ENCODE measurements at places on chromosomes 6 and 20.

DNA sequence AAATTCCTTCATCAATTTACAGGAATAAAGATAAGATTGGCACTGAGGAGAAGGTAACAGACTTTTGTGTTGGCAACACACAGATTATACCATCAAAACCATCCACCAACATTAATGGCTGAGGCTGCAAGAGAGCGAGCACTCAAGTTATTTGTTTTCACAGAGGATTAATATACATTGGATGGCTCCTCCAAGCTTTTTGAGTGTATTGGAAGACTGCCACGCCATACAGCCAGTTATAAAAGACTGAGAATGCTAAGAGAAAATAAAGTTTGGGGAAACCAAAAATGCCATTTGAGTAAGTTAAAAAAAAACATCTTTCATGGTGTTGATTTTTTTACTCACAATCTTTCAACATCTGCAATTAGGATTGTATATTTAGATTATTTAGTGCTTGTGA, 973.8 kb upstream of the SLC35B3 start:
- DNase-seq, result no peak

DNA sequence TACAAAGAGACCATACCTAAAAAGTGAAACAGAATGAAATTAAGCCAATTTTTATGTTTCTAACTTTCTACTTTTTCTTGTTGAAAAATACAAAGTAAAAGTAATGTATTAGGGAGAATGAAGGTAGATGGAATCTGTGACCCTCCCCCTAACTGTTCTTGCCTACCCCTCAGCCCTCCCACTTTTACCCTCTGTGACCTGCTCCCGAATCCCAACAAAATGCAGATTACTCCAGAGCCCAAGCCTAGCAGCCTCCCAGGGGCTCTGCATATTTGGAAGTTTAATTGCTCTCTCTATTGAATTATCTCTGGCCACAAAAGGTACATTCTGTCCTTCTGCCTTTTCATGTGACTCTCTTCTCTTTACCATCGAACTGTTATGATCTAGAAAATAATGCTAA, 201.5 kb downstream of the PKHD1 start:
- no peak for DNase-seq

DNA sequence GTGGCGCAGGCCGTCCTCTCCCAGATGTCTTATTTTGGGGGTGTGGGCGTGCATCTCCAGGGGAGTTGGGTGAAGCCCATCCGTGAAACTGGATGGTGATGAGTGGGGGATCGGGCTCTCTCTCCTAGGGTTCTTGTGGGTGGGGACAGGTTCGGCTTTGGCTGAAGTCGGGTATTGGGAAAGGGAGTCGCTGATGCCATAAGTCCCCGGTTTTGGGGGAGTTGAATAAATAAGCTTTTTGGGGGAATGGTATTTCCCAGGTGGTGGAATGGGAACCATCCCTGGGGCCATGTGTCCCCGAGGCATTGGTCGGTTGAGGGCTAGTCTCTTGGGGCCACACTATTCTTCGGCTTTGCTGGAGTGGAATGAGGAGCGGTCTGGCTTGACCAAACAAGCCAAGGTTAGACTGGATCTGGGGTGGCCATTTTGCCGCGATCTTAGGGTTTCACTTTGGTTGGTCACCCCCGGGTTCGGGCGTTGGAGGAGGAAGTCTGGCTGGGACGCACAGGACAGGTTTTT, 481 bp downstream of the ZNF133 start:
- peak; percentile 30 for DNase-seq

DNA sequence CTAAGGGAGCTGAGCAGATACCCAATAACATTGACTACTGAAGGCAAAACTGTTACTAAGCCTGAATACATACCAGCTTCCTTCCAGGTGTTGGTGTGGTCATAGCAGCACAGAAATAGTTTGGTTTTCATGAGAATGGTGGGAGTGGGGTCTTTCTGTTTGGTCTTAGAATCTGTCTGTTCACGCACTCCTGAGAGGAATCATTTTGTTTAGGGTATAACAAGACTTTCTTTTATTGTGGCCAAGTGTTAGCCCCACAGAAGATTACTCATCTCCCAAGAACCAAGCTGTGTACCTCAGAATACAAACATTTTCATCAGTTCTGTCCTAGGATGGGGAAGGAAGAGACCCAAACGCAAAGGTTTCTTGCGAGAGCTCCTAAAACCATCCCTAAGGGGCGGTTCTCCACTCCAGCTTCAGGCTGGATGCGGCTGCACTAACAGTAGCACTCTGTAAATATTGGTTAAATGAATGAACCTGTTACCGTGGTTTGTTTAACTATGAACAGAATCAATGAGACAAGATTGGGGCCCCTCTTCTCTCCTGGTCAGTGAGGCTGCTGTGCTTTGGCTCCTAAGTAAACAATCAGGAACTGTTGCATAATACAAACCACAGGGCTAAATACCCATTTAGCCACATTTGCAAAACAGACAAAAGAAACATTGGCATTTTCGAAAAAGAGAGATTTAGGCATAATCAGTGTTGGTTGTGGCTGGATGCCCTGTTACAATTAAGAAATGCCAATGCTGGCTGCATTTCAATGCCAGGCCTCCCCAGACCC, 44.9 kb downstream of the SNAP25 start:
- DNase-seq, result no peak

GRCh38 chr6:47256361-47256760, 53.3 kb downstream of the TNFRSF21 start:
- DNase-seq, result no peak

- DNase-seq, result no peak
Measured at GRCh38 chr6:46380152-46380807, 111.0 kb downstream of the RCAN2 start.

- DNase-seq, result no peak
Measured at GRCh38 chr6:46129291-46129628, 529 bp upstream of the ENPP4 start.

- DNase-seq, result no peak
Measured at GRCh38 chr6:128400875-128401274, 119.5 kb downstream of the PTPRK start.

DNA sequence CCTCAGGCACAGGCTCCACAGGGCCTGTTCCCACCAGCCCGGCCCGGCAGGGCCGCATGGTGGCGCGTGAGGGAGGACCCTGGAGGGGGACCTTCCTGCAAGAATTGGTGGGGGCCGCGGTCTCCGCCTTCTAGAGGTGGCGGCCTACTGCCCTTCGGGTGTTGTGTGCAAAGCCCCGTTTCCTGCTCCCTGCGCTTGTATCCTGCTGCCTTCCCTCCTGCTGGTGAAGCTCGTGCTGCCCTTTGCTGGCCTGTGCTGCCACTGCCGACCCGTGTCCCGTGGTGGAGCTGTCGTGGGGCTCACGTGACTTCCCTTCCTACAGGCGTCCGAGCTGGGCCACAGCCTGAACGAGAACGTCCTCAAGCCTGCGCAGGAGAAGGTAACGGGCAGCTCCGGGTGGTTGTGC, 8.4 kb upstream of the COL20A1 start:
- no peak for DNase-seq

- no peak for DNase-seq
Measured at GRCh38 chr6:15391500-15391899, 145.6 kb downstream of the JARID2 start.

GRCh38 chr6:11535801-11536230, 1.7 kb upstream of the TMEM170B start:
- peak; percentile 50 for DNase-seq

GRCh38 chr6:167469672-167470071, 144.8 kb downstream of the TTLL2 start:
- DNase-seq, result no peak

DNA sequence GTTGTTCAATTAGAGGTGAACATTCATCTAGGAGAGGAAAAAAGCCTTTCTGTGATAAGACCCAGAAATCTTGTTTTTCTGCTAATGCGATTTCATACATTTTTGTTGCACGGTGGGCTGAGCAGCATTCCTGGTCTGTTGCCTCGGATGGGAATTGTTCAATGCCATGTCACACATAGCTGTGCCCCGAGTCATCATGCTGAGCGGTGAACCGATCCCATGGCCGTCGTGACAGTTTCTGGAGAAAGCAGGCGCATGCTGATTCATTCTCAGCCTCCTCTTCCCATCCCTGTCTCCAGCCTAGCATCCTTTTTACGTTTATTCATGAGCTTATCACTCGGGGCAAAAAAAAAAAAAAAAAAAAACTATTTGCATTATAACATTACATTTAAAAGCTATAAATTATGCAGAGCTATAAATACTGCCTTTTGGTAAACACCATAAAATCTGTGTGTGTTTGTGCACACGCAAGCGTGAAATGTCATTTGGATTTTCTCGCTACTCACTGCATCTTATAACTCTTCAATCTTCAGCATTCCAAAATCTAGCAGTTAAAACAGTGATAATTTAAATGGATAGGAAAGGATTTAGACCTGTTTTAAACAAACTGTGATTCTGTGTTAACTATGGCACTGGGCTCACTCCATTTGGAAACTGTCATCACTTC, 58.9 kb upstream of the IFNGR1 start:
- peak; percentile 92 for DNase-seq

- DNase-seq, result no peak
Measured at GRCh38 chr6:42989923-42990322, 5.6 kb downstream of the PPP2R5D start.

DNA sequence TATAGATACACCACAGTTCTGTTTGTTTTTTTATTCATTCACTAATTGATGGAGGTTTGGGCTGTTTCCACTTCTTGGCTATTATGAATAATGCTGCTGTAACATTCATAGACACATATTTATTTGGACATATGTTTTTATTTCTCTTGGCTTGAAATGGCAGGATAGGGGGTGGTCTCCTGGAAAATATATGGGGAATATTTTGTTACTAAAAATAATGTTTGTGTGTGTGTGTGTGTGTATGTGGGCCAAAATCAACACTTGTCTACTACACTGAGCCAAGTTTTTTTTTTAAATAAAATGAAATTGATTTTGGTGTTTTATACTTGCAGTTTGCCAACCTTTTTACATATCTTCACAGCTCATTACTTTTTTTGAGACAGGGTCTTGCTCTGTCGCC, 264.4 kb upstream of the SULF2 start:
- no peak for DNase-seq

DNA sequence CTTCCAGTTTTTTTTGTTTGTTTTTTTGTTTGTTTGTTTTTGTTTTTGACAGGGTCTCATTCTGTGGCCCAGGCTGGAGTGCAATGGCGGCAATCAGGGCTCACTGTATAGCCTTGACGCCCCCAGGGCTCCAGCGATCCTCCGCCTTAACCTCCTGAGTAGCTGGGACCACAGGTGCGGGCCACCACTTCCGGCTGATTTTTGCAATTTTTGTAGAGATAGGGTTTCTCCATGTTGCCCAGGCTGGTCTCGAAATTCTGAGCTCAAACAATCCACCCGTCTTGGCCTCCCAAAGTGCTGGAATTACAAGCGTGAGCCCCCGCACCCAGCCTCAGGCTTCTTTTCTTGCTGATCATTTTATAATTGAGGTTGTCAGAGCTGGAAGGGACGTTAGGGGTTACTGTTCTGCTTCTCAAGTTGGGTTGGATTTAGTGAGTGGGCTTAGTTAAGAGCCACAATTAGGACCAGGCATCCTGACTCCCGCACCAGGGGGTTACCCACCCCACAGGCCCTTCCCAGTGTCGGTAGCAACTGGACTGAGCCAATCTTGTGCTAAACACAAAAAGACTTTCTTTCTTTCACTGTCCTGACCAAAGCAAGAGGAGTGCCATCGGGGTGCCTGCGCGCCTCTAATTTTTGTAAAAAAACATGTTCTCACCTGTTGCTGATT, 13.1 kb upstream of the ZSCAN9 start:
- no peak for DNase-seq

- DNase-seq, result no peak
Measured at GRCh38 chr6:134446896-134447295, 129.0 kb upstream of the SGK1 start.

DNA sequence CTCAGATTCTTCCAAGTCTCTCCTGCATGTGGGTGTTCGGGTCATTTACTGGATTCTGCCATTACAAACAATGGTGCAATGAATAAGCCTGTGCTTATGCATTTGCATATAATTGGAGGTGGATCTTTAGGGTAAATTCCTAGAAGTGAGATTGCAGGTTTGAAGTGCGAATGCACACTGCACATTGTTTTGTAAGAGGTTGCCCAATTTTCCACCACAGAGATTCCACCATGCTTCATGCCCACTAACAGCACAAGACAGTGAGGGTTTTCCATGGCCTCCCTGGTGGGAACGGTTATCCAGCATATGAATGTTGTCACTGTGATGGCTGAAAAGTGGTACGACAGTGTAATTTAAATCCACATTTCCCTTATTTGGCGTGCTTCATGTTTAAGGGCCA, 178.8 kb upstream of the PMEPA1 start:
- DNase-seq, result no peak

DNA sequence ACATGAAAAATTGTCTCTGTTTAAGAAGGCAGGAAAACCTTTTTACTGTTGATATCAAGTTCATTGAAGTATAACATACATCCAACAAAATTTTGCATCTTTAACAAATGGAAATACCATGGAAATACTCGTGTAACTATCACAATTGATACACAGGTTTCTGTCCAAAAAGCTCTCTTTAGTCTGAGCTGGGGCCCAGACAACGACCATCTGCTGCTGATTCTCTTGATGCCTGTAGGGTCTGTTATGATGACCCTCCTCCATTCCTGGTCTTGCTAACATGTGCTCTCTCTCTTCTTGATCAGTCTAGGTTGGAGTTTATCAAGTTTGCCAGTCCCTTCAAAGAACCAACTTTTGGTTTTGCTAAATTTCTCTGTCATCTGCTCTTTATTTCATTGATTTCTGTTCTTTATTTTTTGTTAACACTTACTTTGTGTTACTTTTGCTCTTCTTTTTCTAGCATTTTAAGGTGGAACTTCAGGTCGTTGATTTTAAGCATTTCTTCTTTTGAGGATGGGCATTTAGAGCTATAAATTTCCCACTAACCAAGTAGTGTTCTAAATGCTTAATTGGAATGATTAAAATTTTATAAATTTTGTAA, 116.8 kb downstream of the PSMB1 start:
- no peak for DNase-seq

- peak; percentile 52 for DNase-seq
Measured at GRCh38 chr6:169371344-169372127, 117.9 kb upstream of the THBS2 start.

DNA sequence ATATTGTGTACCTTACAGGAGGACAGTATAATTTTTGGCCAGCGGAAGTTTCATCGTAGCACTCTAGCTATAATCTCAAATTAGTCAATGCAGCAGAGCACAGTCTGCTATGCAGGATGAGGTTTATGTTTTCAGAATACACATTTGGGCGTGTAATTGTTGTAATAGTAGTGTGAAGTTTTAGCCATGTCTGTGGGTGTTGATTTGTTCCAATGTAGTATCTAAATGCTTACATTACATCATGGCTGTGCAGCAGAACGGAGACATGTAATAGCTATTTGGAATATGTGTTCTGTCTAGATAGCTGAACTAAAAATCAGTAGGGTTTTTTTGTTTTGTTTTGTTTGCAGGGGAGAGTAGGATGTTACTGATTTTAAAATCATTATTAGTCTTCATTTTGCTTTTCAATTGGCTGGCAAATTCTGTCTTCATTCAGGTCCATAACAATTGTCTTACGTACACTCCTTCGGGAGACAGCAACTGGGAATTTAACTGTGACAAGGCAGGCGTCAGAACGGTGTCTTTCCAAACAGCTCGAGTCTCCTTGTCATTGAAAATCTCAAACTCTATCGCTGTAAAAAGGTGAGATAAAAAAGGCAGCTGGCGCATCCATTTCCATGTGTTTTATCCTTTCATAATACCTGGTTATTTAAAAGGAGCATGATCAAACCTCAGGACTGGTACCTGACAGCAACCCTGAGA, 65.1 kb upstream of the CDH4 start:
- peak; percentile 28 for DNase-seq
